ENCODE measurements at places on chromosomes 5 and 9.
A peak's percentile ranks its signal among the peaks of the same experiment; 100 is the strongest.

DNA sequence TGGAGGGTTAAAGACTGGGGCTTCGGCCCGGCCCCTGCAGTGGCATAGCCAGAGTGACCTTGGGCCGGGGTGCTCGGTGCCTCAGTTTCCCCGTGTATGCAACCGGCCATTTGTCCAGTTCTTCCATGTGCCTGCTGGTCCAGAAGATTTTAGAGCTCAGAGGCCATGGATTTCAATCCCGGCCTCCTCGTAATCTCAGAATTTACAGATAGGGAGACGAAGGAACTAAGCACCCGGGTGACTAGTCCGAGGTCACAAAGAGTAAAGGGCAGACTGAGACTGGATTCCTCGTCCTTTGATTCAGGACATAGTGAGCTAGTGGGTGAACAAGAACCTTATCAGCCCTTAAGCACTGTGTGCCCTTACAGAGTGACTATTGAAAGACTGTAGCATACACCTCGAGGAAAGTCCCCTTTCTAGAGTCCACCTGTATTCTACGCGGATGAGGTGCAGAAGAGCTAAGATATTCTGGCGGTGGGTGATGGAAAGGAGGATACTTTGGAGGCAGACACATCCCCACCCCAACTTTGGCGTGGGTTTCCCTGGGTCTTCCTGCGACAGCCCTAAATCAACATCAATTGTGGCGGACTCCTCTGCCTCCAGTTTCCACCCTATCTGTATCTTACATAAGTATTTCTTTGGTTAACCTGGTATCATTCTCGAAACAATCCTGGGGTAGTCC is 597 bp downstream of the SLC31A1 start:
- DNase-seq: no peak

GRCh38 chr5:34687269-34688011 is 31.3 kb downstream of the RAI14 start:
- no peak for DNase-seq

GRCh38 chr5:58763390-58763789 is 180.5 kb downstream of the RAB3C start:
- DNase-seq: no peak

DNA sequence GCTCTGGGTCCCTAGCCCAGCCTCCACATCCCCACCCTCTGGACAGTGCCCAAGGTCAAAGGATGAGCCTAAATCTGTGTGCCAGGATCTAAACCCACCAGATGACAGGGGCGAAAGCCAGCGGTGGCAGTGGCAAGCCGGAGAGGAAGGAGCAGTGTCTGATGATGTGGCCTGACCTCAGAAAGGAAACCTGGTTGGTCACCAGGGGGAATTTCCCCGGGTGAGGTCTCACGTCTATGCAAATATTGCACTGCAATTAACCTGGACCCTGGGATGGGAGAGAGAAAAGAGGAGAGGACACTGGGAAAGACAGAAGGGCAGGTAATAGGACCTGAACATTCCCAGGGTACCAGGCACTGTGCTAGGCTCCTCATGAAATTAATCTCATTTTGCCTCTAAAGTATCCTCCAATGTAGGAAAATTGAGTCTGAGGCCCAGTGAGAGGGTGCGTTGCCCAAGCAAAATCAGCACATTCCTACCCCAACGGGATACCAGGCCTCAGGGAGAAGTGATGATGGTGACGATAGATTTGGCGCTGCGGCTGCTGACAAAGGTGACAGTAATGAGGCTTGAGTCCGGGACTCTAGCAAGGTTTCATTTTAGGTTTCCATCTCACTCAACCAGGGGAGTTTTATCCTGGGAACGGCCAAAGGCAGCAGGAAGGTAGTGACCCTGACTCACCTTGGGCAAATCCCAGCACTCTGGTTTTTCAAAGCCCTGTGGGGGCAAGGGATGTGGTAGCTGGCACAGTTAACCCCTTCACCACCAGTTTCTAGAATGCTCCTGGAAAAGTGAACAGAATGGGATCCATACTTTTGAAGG is 13.4 kb upstream of the TNIP1 start:
- peak; percentile 66 for DNase-seq

DNA sequence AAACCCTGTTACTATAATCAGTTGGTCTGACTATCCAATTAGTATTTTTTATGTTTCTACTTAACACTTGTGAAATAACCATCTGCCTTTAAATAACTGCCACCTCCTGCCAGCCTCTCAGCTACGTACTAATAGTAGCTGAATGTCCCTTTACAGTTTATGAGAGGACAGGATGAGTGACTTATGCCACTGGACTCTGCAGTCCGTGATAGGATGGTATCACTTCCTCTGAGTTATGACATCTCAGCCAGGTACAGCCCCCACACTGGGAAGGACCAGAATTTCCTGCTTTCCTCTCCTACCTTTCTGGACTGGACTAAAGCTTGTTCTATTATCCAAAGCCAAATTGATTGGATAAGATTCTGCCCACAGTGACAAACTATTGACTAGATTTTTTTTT is 102.9 kb downstream of the ZFAND5 start:
- DNase-seq: no peak

DNA sequence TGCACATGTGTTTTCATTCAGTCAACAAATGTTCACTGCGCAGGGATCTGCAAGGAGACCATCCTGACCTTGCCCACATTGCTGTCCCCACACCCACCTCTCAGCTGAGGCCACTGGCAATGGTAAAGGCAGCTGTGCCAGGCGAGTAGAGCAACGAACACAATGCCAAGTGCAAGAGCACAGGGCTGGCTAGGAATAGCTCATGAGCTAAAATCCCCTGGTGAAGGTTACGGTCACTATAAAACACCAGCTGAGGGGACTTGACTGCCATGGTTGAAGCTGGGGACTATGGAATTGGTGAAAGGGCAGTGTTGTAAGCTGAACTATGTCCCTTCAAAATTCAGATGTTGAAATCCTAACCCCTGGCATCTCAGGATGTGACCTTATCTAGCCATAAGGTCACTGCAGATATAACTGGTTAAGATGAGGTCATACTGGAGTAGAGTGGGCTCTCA is 96.1 kb downstream of the OTULIN start:
- no peak for DNase-seq

DNA sequence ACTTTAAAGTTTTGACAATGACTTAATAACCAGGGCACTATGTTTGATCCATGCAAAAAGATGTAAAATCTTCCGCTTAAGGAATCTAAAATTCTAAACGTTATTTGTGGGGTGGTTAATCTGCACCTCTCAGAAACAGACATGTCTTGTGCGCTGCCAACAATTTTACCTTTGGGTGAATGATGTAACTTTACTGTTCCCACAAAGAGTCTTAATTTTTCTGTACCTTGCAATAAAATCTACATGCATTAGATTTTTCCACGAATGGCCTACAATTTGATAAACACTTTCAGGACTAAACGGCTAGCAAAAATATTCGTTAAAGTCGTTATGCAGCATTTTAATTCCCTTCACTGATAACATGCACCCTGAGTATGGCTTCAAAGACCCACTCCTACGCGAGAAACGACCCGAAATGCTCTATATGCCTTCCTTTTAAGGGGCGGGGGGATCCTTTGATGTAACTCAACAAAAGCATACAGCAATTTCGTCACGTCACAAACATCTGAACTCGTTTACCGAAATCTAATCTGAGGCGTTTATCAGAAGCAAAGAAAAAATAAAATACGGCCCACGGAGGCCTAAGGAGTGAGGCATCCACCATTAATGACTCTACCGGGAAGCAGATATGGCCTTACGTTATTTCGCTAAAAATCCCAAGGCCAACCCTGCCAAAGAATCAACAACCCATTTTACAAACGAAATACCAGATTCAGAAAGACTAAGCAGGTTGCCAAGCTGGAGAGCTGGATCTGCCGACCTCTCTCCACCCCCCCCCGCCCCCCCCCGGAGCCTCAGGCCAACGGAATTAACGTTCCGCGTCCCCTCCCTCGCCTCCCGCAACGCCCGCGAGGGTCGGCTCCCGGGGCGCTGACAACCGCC is 621 bp downstream of the AK6 start:
- peak; percentile 2 for DNase-seq

DNA sequence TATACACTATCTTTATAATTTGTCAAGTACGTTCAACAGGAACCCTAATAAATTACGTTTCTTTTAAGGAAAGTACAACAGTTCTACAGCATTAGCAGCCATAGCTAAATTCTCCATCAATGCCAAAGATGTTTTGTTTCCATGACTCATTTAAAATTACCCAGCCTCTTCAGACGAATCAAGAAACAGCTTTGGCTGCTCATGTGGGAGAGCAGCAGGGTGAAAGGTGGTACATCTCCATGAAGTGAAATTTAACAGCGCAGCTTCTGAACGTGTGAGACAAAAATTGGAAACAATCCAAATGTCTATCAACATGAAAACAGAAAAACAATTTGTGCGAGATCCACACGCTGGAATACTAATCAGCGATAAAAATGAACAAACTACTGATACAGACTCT is 327.3 kb upstream of the CDH6 start:
- no peak for DNase-seq

DNA sequence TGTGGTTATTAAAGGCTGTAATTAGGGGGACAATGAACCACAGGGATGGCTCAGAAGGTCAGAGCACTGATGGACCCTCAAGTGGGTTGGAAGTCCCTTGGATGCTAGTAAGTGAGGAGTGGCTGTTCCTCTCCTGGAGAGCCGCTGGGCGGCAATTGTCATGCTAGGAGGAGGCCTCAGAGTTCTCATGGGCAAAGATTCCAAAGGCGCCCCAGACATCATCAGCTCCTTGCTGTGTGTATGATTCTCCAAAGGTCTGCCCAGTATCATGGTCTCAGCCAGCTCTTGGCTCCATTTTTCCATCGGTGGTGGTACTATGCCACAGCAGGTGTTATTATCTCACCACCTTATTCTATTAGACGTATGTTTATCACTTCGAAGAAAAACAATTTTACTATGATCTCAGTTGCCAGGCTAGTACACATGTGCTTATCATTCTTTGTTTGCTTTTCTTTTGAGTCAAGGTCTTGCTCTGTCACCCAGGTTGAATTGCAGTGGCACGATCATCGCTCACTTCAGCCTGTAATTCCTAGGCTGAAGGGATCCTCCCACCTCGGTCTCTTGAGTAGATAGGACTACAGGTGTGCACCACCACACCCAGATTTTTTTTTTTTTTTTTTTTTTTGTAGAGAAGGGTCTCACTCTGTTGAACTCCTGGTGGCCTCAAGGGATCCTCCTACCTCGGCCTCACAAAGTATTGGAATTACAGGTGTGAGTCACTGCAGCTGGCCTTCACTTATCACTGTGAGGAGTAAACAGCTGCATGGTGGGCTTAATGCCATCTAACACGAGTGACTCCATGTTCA is 46.8 kb downstream of the EXOSC2 start:
- DNase-seq: no peak

GRCh38 chr5:74340476-74340875 is 300.1 kb downstream of the ENC1 start:
- no peak for DNase-seq

DNA sequence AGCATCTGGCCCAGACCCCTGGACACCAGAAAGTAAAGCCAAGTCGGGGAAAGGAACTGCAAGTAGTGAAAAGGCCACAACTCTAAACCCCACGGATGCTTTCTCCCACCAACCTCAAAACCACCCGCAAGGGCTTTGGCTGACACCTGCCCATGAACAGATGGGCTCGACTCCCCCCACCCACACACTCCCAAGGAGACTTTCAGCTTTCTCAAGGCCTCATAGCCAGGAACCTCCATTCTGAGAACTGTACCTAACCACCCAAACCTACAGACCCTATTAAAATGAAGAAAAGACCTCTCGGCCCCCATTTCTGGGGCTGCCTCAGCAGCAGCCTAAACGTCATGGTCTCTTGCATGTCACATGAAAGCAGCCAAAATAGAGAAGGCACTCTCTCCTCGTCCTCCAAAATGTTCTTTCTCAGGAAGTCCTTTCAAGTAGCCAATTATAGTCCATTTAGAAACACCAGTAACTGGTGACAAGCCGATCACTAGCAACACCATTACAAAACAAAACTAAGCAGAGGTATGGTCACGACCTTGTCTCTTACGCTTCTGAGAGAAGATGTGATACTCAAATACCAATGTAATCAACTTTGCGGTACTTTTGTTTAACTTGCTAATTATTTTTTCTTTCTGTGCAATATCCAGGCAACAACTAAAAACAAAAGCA is 2.9 kb downstream of the B4GALT1 start:
- no peak for DNase-seq

GRCh38 chr5:115452536-115453235 is 91.9 kb downstream of the FEM1C start:
- DNase-seq: no peak

- DNase-seq: no peak
Observed at GRCh38 chr5:151897896-151898295, 26.8 kb downstream of the GLRA1 start.

GRCh38 chr5:76787237-76787636 is 31.6 kb upstream of the F2RL1 start:
- no peak for DNase-seq

- DNase-seq: no peak
Observed at GRCh38 chr9:131889437-131890251, 149.8 kb upstream of the RAPGEF1 start.

DNA sequence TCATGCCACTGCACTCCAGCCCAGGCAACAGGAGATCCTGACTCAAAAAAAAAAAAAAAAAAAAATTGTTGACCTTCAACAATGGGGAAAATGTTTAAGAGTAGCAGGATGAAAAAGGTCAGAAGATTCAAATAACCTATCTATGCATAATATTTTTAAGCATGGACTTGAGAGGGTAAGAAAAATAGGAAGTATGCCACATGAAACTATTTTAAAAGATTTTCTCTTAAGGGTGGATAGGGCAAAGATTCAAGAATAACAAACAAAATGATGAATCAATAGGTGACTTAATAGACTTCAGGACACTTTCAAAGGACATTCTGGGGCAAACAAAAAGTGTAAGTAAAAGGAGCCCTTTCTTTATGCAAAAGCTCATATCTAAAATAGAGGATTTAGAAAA is 3.2 kb downstream of the TEX48 start:
- no peak for DNase-seq

- DNase-seq: no peak
Observed at GRCh38 chr9:89021154-89021803, 30.0 kb downstream of the S1PR3 start.

DNA sequence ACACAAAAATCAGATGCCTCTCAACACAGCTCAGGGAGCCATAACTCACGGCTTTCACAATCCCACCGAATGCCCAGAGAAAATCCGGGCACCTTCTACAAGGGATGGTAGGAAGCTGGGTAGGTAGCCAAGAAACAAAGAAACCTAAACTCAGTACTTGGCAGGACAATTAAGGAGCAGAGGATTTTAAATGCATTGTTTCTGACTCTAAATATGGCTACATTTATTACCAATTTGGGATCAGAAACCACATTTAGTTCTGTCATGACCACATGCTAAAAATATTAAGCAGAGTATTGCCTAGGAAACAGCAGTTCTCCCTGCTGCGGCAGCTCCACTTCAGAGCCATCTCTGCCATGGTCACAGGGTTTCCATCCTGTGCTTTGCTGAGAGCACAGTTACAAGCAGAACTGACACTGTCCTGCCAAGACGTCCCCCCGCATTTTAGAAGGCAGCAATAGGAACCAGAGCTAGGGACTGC is 57.5 kb downstream of the SIL1 start:
- no peak for DNase-seq
